Activated naive CD4-positive, alpha-beta T cell (primary cell): ENCODE measurements at places on chromosomes 3 and 15.
A peak's percentile ranks its signal among the peaks of the same experiment; 100 is the strongest.

- DNase-seq, result no peak
Measured at GRCh38 chr3:16538507-16538906, 25.0 kb upstream of the RFTN1 start.

DNA sequence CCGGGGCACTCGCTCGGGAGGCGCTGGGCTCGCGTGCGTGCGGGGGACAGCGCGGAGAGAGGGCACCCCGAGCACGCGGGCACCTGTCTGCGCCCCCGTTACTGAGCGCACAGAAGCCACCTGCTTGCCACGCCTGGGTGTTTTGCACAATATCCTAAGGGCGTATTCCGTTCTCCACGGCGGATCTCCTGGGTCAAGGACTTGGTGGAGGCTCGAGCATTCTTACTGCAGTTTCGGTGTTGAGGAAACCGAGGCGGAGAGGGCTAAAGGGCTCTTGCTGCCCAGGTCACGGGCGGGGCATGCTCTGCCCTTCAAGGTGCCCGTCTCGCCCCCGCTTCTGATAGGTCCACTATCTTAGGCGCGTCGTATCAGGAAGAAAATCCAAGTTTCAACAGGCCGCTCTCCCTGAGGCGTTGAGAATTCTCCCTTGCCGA is 526 bp downstream of the GPD1L start:
- DNase-seq, result peak; percentile 41

DNA sequence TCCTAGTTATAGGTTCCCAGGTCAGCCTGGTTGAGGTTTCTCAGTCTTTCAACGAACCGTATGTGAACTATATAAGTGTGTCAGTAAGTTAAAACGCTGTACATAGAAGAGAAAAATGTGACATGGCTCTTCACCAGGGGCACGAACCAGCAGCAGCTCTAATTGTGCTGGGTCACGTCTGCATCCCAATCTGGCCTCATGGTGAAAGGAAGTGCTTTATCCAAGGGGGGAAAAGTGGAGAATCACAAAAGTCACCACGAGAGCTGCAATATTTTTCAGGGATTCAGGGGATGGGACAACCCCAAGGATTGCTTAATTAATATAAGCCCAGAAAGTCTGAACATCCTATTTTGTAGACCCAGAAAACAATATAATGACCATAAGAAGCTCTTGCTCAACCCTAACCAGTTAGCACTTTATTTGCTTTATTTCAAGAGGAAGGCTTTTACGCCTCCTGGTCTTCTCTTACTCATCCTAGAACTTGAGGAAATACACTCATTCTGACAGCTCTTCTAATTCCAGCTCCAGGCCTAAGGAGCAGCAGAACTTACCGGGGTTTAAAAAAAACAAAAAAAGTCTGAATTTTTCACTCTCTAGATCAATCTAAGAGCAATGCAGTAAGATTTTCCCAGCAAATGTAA is 16.5 kb downstream of the ANXA2 start:
- no peak for DNase-seq

DNA sequence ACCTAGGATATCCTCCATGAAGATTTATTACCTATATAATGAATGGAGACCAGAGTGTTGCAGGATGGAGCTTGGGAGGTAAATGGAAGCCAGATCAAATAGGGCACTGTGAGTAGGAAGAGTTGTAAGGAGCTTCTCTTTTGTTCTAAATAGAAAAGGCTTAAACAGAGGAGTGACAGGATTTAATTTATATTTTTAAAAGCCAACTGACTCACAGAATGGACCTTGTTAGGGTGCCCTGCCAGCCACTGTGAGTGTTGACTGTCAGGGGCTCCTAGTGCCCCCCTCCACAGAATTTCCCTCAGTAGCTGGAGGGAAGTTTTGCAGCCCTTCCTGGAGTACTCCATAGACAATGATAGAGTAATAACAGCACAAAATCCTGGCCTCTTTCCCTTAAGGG is 547.5 kb downstream of the MCTP2 start:
- DNase-seq, result no peak

DNA sequence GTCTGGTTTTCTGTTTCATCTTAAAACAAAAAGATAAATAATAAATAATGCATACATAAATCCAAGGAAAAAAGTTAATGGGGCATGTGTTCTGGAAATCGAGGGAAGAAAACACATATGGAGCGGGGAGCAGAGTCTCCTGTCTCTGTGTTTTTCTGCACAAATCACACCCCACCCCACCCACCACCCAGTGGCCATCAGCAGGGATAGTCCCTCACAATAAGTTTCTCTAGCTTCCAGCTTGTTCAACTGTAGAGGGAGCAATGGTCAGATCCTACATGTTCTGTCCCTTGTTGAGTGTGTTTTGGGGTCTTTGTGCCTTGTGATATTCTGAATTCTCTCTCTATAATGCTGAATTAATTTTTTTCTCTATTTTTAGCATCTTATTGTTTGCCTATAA is 26.8 kb upstream of the CHRNA7 start:
- DNase-seq, result no peak

DNA sequence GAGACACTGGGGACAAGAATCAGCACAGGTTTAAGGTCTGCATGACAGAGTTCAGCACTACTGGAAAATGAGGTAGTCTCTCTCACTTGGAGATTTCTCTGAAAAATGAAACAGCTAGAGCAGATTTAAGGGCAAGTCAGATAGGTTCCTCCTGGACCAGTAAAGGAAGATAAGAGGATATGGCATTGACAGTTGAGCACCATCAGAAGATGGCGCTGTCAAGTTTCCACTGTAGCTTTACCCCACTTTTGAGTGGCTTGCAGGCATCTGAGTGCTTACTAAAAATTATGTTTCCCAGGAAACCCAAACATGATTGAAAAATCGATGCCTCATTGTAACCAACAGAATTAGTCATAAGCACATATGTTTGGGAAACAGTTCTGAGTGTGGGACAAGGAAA is 407.2 kb upstream of the UBE2E2 start:
- no peak for DNase-seq

- no peak for DNase-seq
Measured at GRCh38 chr3:76387000-76387399, 601.7 kb upstream of the ZNF717 start.

DNA sequence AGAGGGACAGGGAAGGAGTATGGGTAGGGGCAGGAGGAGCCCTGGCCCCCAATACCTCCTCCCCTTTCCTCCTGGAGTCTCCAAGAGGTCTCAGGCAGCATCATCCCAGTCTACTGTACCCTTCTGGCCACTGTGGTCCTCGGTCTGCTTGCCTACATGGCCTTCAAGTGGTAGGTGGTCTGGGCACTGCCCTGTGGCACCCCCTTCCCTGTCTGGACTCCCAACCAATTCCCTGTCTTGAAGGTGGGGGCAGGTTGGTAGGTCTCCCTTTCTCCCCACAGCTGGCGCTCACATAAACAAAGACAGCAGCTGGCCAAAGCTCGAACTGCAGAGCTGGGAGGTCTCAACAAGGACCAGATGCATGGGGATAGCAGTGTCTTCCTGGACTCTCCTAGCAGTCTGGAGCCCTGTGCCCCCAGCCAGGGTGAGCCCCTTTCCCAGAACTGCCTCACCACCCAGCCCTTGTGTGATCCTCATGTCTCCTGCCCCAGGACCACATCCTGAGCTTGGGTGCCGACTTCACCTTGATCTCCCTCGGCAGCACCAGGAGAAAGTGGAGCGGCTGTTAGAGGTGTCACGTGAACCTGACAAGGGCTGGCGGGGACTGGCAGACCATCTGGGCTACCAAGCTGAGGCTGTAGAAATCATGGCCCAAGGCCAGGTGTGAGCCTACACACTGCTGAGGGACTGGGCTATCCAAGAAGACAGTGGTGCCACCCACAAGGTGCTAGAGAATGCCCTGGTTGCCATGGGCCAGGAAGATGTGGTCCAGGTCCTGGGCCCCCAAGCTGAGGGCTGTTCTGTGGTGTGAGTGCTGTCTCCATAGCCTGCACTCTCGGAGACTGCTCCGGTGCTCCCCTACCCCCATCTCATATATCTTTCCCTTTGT is 33.1 kb downstream of the NBEAL2 start:
- DNase-seq, result no peak

DNA sequence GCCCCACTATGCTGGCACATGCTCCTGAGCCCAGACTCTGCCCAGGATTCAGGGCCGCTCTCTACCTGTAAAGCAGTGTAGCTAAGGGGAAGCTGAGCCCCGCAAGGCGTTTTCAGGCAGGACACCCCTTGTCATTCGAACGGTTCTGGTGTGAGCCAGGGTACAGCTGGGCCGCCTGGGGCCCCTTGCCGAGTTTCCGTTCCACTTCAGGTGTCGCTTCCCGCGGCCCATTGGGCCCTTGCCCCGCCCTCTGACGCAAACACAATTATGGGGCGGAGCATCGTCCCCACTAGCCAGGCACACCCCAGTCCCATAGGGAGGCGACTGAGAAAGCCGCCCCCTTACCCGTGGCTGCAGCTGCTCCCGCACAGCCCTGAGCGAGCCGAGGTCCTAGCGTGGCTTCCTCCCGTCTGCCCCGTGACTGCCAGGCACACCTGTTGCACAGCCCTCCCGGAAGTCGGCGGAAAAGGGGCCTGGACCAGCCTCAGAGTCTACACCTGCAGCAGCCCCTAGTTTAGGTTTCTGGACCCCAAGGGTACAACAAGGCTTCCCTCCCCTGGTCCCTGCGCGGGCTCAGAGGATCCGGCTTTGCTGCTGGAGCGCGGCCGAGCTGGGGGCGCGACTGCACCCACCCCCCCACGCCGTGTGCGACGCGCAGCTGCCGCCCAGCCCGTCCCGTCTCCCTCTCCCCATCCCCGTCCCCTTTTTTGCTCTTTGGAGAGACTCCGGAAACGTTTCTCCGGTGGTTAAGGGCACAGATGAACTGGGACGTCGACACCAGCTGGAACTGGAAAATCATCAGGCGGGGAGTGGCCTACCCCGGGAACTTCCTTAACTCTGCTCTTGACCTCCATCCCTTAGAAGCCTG is at the start of gene PLSCR2:
Gene PLSCR2, minus strand, starts transcription at position 412 of the 868 bp plus-strand sequence. CDS start 9,657 bp downstream, outside the sequence.
- DNase-seq, result peak; percentile 23

GRCh38 chr3:134423153-134423552 is 48.9 kb upstream of the AMOTL2 start:
- no peak for DNase-seq

DNA sequence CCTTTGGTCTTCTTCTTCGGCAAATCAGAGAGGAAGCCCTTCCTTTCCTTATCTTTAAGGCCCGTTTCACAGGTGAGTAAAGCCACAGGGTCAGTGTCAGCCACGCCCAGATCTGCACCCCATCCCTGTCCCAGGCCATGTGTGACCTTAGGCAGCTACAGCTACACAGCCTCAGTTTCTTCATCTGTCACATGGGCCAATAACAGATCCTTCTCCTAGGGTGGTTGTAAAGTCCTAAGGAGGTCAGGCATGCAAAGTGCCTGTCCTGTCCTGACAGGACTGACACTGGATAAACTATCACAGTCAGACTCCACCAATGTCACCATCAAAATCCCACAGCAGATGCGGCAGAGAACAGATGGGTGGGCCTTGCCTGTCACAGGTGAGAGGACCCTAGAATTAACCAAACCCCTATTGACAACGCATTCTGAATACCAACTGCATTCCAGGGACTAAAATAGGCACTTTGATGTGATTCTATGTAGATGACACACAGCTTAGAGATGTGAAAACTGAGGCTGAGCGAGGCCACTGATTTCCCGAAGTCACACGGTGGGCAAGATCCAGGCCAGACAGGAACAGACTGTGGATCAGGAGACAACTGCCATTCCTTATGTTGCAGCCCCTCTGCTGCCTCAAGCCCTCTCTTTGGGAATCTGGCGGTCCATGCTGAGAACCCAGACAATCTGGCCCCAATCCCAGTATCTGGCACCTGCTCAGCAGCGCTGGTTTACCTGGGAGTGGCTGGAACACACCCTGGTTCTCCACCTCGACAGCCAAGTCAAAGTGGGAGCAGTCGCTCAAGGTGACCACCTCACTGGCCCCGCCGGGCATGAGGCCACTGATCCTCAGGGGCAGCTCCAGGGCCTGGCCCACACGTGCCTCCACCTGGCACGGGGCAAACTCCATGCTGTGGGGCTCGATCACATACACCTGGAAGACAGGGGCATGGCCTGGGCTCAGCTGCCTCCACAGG is 48.7 kb downstream of the NUP210 start:
- DNase-seq, result no peak

- DNase-seq, result no peak
Measured at GRCh38 chr3:197583371-197583770, 27.6 kb upstream of the BDH1 start.

GRCh38 chr3:155891321-155891720 is 20.9 kb downstream of the GMPS start:
- no peak for DNase-seq

- peak; percentile 0 for DNase-seq
Measured at GRCh38 chr3:133038089-133038730, at the start of gene TMEM108. Gene TMEM108, plus strand, starts transcription at chr3:133038391.

GRCh38 chr3:49165771-49166751 is at the start of gene CCDC71:
Gene CCDC71, minus strand, starts transcription at chr3:49166331. Its CDS starts 2,123 bp downstream, at chr3:49164208.
- DNase-seq, result peak; percentile 49

DNA sequence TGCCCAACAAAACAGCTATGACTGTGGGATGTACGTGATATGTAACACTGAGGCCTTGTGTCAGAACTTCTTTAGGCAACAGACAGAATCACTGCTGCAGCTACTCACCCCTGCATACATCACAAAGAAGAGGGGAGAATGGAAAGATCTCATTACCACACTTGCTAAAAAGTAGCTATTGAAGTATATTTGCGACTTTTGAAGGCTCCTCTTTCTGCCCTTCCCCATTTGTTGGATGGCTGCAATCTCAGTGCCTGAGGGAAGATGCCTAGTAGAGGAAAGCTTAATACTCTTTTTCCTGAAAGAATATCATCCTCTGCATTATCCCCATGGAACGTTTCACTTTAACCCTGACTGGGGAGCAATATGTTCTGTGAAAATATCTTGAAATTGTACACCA is 21.9 kb downstream of the SENP8 start:
- DNase-seq, result no peak

DNA sequence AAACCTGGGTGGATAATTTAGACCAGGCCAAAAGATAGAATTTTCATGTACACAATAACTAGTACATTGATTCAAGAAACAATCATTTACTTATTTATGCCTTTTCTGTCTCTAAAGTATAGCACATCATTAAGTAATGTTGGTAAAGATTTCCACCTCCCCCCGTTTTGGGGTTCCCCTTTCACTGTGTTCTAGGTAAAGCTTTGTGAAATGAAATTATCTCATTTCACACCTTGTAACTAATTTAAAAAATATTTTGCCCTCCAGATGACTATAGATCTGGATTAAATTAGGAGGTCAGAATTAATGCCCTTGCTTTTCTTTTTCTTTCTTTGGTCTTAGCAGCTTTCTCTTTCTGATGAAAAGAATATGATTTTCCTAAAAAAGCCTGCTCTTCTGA is 328.5 kb upstream of the TBC1D5 start:
- DNase-seq, result no peak
